Nasal cavity respiratory epithelium epithelial cell of viscerocranial mucosa (primary cell): ENCODE measurements at places on chromosomes 13 and 19. TPM values are rescaled to one million over a fixed set of nuclear protein-coding genes. Genes with fewer than 3 reads are reported as not detected.

The ZNF729 gene
- not detected in 2 replicates for total RNA-seq

The SIGLEC5 gene
- total RNA-seq, result not detected in 2 replicates

The IZUMO1 gene
- total RNA-seq, result 0.36 and 0.68 TPM in 2 replicates

The C19orf18 gene
- 0.28 and 0.34 TPM in 2 replicates for total RNA-seq

The ZSCAN5A gene
- 5.1 and 5.7 TPM in 2 replicates for total RNA-seq

The SLC7A10 gene
- not detected in 2 replicates for total RNA-seq

The DIRAS1 gene
- total RNA-seq, result 0.34 and 0.71 TPM in 2 replicates

The SMIM44 gene
- not detected in 2 replicates for total RNA-seq

The FRY gene
- 0.93 and 1.7 TPM in 2 replicates for total RNA-seq

The PSPN gene
- total RNA-seq, result 0.34 and 2.4 TPM in 2 replicates

The PSG1 gene
- total RNA-seq, result not detected in 2 replicates

The SERPINE3 gene
- total RNA-seq, result not detected in 2 replicates

The DACH1 gene
- total RNA-seq, result not detected in 2 replicates

The ZNF627 gene
- 20.8 and 25.8 TPM in 2 replicates for total RNA-seq

The SPIB gene
- not detected in 2 replicates for total RNA-seq

The PDX1 gene
- not detected in 2 replicates for total RNA-seq

The KLC3 gene
- total RNA-seq, result 60.3 and 96.0 TPM in 2 replicates

The CYP2S1 gene
- 19.5 and 44.2 TPM in 2 replicates for total RNA-seq

The NKG7 gene
- total RNA-seq, result not detected in 2 replicates

The SMIM24 gene
- total RNA-seq, result not detected in 2 replicates

The ZNF491 gene
- total RNA-seq, result 0.34 and 1.6 TPM in 2 replicates

The ERVV-1 gene
- total RNA-seq, result not detected in 2 replicates

The MADCAM1 gene
- total RNA-seq, result 0.14 TPM in 1 of 2 replicates, not detected in the other

The DACT3 gene
- under 0.01 TPM in 1 of 2 replicates, not detected in the other for total RNA-seq

The PSG11 gene
- total RNA-seq, result not detected in 2 replicates

The NECTIN2 gene
- 49.9 and 65.4 TPM in 2 replicates for total RNA-seq

The GIPR gene
- total RNA-seq, result 0.93 and 1.0 TPM in 2 replicates

The FFAR3 gene
- total RNA-seq, result not detected in 2 replicates

The DZIP1 gene
- 4.8 and 6.5 TPM in 2 replicates for total RNA-seq

The SYNGR4 gene
- not detected in 2 replicates for total RNA-seq

The MEIOSIN gene
- not detected in 2 replicates for total RNA-seq

The KIR2DL3 gene
- total RNA-seq, result not detected in 2 replicates

The SYCN gene
- total RNA-seq, result not detected in 2 replicates

The C1QTNF9 gene
- not detected in 2 replicates for total RNA-seq

The SIGLEC12 gene
- total RNA-seq, result not detected in 2 replicates

The WDR88 gene
- not detected in 2 replicates for total RNA-seq
